Naive thymus-derived CD8-positive, alpha-beta T cell (primary cell): ENCODE measurements at places on chromosomes 12 and 14. TPM values are rescaled to one million over a fixed set of nuclear protein-coding genes. Genes with fewer than 3 reads are reported as not detected.

DDIT3 gene
- 89.5 TPM for total RNA-seq

PRB2 gene
- not detected for total RNA-seq

LMBR1L gene
- total RNA-seq: 253 TPM

LRRC10 gene
- total RNA-seq: not detected

KIF5A gene
- total RNA-seq: 2.3 TPM

AKT1 gene
- 88.9 TPM for total RNA-seq

IRAK3 gene
- total RNA-seq: 0.26 TPM

DNA sequence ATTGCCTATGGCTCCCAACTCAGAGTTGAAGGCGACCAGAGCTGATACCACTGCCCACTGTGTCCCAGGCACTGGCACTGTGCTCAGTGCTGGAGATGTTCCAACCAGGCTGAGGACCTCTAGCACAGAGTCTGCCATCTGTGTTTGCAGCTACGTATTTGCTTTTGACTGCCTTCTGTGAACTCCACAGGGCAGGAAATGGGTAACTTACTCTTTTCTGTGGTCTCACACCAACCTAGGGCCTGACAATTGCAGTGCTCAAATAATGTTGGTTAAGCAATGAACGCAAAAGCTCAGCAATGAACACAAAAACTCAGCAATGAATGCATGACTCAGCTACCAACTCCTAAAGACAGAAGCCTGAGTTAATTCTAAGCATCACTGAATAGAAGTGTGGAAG, 202.8 kb downstream of the NUAK1 start:
- DNase-seq: no peak
- peaks cover 1% of the 10 kb centered on the region for H3K27me3 ChIP-seq
- H3K4me3 ChIP-seq: no peak overlapping the region
- H3K36me3 ChIP-seq: no peaks in the 10 kb centered on the region
- no peak overlapping the region for H3K27ac ChIP-seq

- H3K36me3 ChIP-seq: peaks cover 19% of the 10 kb centered on the region
- H3K27ac ChIP-seq: peak overlapping the region; percentile 96
Observed at GRCh38 chr12:91870872-91871707, 274.6 kb downstream of the BTG1 start.

- DNase-seq: no peak
- peaks cover 9% of the 10 kb centered on the region for H3K27me3 ChIP-seq
- H3K27ac ChIP-seq: no peak overlapping the region
- no peak overlapping the region for H3K4me3 ChIP-seq
- H3K4me1 ChIP-seq: no peaks in the 10 kb centered on the region
Observed at GRCh38 chr14:100604121-100604501, 16.9 kb upstream of the BEGAIN start.

GRCh38 chr12:82964446-82964845, 277.7 kb downstream of the TMTC2 start:
- no peak for DNase-seq
- H3K36me3 ChIP-seq: peaks cover 2% of the 10 kb centered on the region
- H3K4me1 ChIP-seq: peaks cover 5% of the 10 kb centered on the region

- no peaks in the 10 kb centered on the region for H3K27me3 ChIP-seq
- DNase-seq: no peak
- H3K4me1 ChIP-seq: peaks cover 3% of the 10 kb centered on the region
- H3K27ac ChIP-seq: no peak overlapping the region
- H3K36me3 ChIP-seq: no peaks in the 10 kb centered on the region
Observed at GRCh38 chr12:89370850-89371249, 18.5 kb upstream of the DUSP6 start.

- no peak overlapping the region for H3K4me3 ChIP-seq
- H3K27me3 ChIP-seq: no peaks in the 10 kb centered on the region
- H3K36me3 ChIP-seq: no peaks in the 10 kb centered on the region
- no peak for DNase-seq
- H3K4me1 ChIP-seq: peaks cover 41% of the 10 kb centered on the region
Observed at GRCh38 chr12:96503976-96504375, 14.6 kb downstream of the CFAP54 start.

- H3K27ac ChIP-seq: no peak overlapping the region
- peaks cover 4% of the 10 kb centered on the region for H3K4me1 ChIP-seq
- DNase-seq: no peak
- H3K36me3 ChIP-seq: peaks cover 3% of the 10 kb centered on the region
- peaks cover 57% of the 10 kb centered on the region for H3K27me3 ChIP-seq
- H3K4me3 ChIP-seq: no peak overlapping the region
Observed at GRCh38 chr14:94536836-94537235, 24.4 kb upstream of the SERPINA4 start.

DNA sequence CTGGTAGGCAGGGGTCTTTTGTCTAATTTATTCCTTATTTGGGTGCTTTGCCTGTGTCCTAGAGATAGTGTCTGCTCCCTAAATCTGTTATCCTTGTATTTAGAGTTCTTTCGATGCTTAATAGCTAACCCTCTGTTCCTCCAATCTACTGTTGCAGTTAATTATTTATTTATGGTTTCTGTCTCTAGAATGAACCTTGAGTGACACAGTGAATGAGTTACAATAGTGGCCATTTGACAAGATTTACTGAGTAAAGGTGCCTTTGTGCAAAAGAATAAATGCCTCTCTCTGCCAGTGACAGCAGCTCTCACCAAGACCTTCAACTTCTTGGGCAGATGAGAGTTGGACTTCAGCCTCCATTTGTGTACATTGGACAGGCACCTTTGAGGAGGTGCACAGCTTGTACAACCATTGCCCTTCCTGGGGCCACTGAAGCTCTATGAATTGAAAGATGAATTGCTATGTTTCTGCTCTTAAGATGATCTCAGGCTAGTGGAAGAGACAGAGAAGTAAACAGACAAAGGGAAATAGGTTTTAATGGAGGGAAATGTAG, 165.9 kb downstream of the DERA start:
- no peaks in the 10 kb centered on the region for H3K4me1 ChIP-seq
- peaks cover 7% of the 10 kb centered on the region for H3K27me3 ChIP-seq
- H3K36me3 ChIP-seq: no peaks in the 10 kb centered on the region
- DNase-seq: no peak
- no peak overlapping the region for H3K27ac ChIP-seq

DNA sequence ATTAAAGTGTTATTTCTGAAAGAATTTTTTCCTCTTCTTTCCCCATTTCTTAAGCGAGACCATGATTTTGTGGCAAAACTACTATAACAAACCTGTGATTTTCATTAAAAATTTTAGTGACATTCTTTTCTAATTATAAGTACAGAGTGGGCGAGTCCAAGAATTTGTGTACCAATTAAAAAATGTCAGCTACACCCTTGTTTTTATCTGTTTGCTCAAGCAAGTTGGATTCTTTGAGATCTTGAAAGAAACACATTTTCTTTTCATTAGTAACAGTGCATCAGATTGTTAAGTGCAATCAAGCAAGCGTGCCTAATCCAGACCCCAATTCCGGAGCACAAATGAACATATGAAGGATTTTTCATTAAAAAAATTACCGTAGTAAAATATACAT, 338.8 kb upstream of the DDHD1 start:
- H3K4me1 ChIP-seq: no peaks in the 10 kb centered on the region
- H3K27ac ChIP-seq: no peak overlapping the region
- no peak overlapping the region for H3K4me3 ChIP-seq
- DNase-seq: no peak

DNA sequence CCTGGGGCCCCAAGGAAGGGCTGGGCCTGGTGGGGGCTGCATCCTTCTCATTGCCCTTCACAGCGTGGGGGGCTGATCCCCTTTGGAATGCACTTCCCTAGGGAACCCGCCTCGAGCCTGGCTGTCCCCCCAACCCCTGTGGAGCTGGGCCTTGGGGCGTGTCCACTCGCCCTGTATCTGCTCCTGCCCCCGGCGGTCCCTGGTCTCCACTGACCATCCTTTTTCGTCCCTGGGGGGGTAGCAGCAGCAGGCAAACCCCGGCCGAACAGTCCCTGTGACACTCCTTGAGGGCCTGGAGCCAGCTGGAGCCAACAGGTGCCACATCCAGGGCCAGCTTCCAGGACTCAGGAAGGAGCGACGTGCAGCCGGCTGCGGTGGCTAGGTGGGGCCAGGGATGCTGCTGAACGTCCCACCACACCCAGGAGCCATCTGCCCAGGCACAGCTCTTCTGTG, 9.4 kb upstream of the GPR132 start:
- no peaks in the 10 kb centered on the region for H3K36me3 ChIP-seq
- H3K27ac ChIP-seq: peak overlapping the region; percentile 65
- H3K27me3 ChIP-seq: no peaks in the 10 kb centered on the region
- H3K4me3 ChIP-seq: no peak overlapping the region
- DNase-seq: no peak

- H3K27ac ChIP-seq: no peak overlapping the region
- DNase-seq: no peak
- peaks cover 11% of the 10 kb centered on the region for H3K27me3 ChIP-seq
- no peaks in the 10 kb centered on the region for H3K4me1 ChIP-seq
Observed at GRCh38 chr12:118773956-118774723, 207.2 kb upstream of the SRRM4 start.

DNA sequence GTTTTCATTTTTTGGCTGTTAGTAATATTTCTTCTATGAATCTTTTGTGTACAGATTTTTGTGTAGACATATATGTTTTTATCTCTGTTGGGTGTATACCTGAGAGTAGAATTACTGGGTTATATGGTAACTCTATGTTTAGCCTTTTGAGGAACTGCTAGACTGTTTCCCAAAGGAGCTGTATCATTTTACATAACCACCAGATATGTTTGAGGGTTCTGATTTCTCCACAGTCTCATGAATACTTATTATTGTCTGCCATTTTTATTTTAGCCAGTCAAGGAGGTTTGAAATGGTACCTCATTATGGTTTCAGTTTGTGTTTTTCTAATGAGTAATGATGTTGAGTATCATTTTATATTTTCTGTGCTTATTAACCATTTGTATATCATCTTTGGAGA, 1.9 kb downstream of the PCNX4 start:
- no peak overlapping the region for H3K27ac ChIP-seq
- no peaks in the 10 kb centered on the region for H3K27me3 ChIP-seq
- H3K4me1 ChIP-seq: peaks cover 55% of the 10 kb centered on the region
- DNase-seq: no peak

- H3K4me1 ChIP-seq: peaks cover 39% of the 10 kb centered on the region
- no peak for DNase-seq
- no peaks in the 10 kb centered on the region for H3K27me3 ChIP-seq
- H3K36me3 ChIP-seq: no peaks in the 10 kb centered on the region
- no peak overlapping the region for H3K4me3 ChIP-seq
Observed at GRCh38 chr12:108861878-108862587, 4.7 kb upstream of the SSH1 start.

DNA sequence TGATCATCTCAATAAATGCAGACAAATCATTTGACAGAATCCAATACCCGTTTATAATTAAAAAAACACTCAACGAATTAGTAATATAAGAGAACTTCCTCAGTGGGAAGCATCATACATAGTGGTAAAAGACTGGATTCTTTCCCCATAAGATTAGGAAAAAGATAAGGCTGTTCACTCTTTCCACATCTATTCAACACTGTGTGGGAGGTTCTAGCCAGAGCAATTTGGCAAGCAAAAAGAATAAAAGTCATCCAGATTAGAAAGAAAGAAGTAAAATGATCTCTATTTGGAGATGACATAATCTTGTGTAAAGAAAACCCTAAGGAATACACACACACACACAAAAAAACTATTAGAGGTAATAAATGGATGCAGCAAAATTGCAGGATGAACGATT, 38.4 kb downstream of the YEATS4 start:
- peaks cover 17% of the 10 kb centered on the region for H3K36me3 ChIP-seq
- no peak overlapping the region for H3K4me3 ChIP-seq

DNA sequence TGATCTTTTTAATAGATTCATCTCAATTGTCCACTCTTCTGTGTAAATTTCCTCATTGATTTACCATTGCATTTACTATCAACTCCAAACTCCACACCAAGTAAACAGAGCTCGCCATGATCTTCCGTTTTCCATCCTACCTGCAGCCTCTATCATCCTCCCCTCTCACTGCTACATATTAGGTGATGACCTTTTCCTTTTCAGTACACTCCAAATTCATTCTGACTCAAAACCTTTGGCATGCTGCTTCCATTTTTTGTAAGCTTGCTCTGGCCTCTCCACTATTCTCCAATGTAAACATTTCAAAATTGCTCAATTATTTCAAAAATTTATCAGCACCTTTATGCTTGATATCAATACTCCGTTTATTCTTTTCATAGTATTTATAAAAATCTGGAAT, 40.2 kb upstream of the PZP start:
- peaks cover 15% of the 10 kb centered on the region for H3K27me3 ChIP-seq
- no peak for DNase-seq
- no peak overlapping the region for H3K4me3 ChIP-seq
- peaks cover 18% of the 10 kb centered on the region for H3K36me3 ChIP-seq

GRCh38 chr12:61291647-61292046, 968.6 kb upstream of the USP15 start:
- no peak overlapping the region for H3K27ac ChIP-seq
- H3K27me3 ChIP-seq: no peaks in the 10 kb centered on the region
- H3K4me3 ChIP-seq: no peak overlapping the region
- H3K36me3 ChIP-seq: peaks cover 20% of the 10 kb centered on the region
- H3K4me1 ChIP-seq: no peaks in the 10 kb centered on the region

GRCh38 chr12:120132054-120132836, 15.7 kb upstream of the RAB35 start:
- no peak for DNase-seq
- H3K27me3 ChIP-seq: no peaks in the 10 kb centered on the region
- no peak overlapping the region for H3K4me3 ChIP-seq
- peaks cover 96% of the 10 kb centered on the region for H3K36me3 ChIP-seq
- H3K4me1 ChIP-seq: no peaks in the 10 kb centered on the region

GRCh38 chr12:71057330-71057729, 100.5 kb downstream of the TSPAN8 start:
- H3K4me3 ChIP-seq: no peak overlapping the region
- H3K27ac ChIP-seq: no peak overlapping the region
- H3K4me1 ChIP-seq: no peaks in the 10 kb centered on the region

GRCh38 chr14:32250681-32251080, 47.6 kb upstream of the RNU6-8 start:
- no peak for DNase-seq
- no peak overlapping the region for H3K4me3 ChIP-seq
- no peaks in the 10 kb centered on the region for H3K27me3 ChIP-seq
- H3K4me1 ChIP-seq: no peaks in the 10 kb centered on the region
- no peaks in the 10 kb centered on the region for H3K36me3 ChIP-seq

- no peak overlapping the region for H3K27ac ChIP-seq
- no peak overlapping the region for H3K4me3 ChIP-seq
- DNase-seq: no peak
- H3K36me3 ChIP-seq: no peaks in the 10 kb centered on the region
- H3K4me1 ChIP-seq: no peaks in the 10 kb centered on the region
- H3K27me3 ChIP-seq: peaks cover 13% of the 10 kb centered on the region
Observed at GRCh38 chr12:98446060-98446459, 69.3 kb upstream of the TMPO start.
